Aorta (tissue), 5 donors: ENCODE measurements at places on chromosomes 4 and X. TPM values are rescaled to one million over a fixed set of nuclear protein-coding genes. Genes with fewer than 3 reads are reported as not detected.

AGTR2 gene
- total RNA-seq = not detected

TREX2 gene
- 4.5 TPM for total RNA-seq

DNA sequence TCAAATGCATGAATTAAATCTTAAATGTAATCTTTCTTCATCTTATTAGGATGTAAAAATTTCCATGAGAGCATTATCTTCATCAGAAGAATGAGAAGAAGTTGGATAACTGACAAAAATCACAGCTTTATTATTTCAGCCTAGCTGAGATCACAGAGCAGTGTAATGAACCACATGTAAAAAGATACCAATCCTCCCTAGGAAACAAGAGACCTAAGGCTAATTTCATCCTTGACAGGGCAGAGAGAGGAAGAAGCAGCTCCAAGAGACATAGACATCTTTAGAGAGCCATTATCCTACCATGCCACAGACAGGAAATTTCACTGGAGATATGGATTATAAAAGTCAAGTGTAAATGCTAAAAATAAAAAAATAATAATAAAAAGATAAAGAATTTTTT is 40.9 kb upstream of the IL15 start:
- no peaks in the 10 kb centered on the region for H3K4me1 ChIP-seq
- H3K27me3 ChIP-seq = no peaks in the 10 kb centered on the region
- H3K27ac ChIP-seq = no peak overlapping the region
- H3K36me3 ChIP-seq = no peaks in the 10 kb centered on the region
- H3K4me3 ChIP-seq = no peak overlapping the region

- H3K36me3 ChIP-seq = no peaks in the 10 kb centered on the region
- H3K4me3 ChIP-seq = no peak overlapping the region
- DNase-seq = no peak
- H3K27me3 ChIP-seq = no peaks in the 10 kb centered on the region
- no peak overlapping the region for H3K27ac ChIP-seq
These were observed 11.1 kb upstream of the MAB21L2 start for GRCh38 chr4:150570862-150571261.

TRIM61 gene
- total RNA-seq = 0.94 TPM

DNA sequence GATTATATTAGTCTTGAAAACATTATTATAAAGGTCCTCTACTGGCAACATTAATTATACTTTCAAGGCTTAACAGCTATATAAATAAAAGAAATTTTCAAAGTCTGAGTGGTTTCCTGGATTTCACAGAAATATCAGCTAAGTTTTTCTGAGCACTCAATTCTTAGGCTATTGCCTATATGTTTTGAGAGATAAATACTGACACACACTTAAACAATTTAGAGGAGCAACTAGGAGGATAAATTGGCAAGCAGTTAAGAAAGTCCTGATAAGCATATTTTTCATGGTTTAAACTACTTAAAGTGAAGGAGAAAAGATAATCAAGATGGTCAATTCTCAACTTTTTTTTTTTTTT is 2.7 kb upstream of the MGARP start:
- DNase-seq = no peak
- H3K27me3 ChIP-seq = no peaks in the 10 kb centered on the region
- no peak overlapping the region for H3K4me3 ChIP-seq
- H3K27ac ChIP-seq = no peak overlapping the region

MAGEB2 gene
- total RNA-seq = not detected

CENPVL2 gene
- not detected for total RNA-seq

DNA sequence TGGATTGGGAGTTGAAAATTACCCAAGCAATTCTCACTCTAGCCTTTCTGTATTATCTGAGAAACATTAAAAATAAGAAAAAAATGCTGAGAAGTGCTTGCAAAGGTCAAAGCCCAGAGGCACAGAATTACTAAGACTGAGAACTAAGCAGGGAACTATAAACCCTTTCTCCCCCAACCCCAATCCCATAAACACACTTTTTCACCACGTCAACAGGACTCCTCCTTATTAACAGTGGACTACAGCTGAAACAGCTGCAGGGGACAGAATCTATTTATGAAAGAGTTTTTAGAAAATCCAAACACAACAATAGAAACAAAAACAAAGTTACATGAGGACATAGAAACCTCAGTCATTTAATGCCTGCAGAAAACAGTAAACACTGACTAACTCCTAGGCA is 984.1 kb downstream of the TRAM1L1 start:
- H3K27ac ChIP-seq = no peak overlapping the region
- no peaks in the 10 kb centered on the region for H3K4me1 ChIP-seq
- no peak overlapping the region for H3K4me3 ChIP-seq
- no peaks in the 10 kb centered on the region for H3K36me3 ChIP-seq
- no peak for DNase-seq

GLRA3 gene
- not detected for total RNA-seq

GRCh38 chr4:2595952-2596552 is 59.6 kb downstream of the FAM193A start:
- H3K36me3 ChIP-seq = no peaks in the 10 kb centered on the region
- H3K27ac ChIP-seq = no peak overlapping the region
- peaks cover 4% of the 10 kb centered on the region for H3K4me1 ChIP-seq
- no peak for DNase-seq
- no peaks in the 10 kb centered on the region for H3K27me3 ChIP-seq

DNA sequence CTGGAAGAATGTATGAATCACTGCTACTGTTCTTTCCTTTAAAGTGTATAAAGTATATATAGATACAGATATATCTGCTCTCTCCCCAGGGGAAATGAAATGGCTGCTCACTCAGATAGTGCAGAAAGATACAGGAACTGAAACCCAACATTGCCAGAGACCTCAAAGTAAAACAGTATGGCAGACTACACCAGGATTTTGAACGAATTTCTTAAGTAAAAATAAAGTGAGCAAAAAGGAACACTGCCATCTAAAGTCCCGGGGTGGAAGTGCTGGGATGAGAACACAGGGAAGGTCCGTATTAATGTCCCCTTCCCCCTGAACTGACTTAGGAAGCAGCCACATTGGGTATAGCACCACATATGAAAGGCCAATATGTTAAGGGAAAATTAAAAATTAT is 93.4 kb downstream of the TMA16 start:
- H3K4me3 ChIP-seq = no peak overlapping the region
- H3K27ac ChIP-seq = no peak overlapping the region
- H3K27me3 ChIP-seq = no peaks in the 10 kb centered on the region
- no peak for DNase-seq

DNA sequence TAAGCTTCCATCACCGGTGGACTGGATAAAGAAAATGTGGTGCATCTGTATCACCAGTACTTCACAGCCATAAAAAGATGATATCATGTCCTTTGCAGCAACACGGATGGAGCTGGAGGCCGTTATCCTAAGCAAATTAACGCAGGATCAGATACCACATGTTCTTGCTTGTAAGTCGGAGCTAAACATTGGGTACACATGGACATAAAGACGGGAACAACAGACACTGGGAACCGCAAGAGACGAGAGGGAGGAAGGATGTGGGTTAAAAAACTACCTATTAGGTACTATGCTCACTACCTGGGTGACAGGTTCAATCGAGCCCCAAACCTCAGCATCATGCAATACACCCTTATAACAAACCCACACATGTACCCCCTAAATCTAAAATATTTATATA is 16.3 kb upstream of the IDS start:
- no peaks in the 10 kb centered on the region for H3K4me1 ChIP-seq
- H3K36me3 ChIP-seq = no peaks in the 10 kb centered on the region
- H3K27ac ChIP-seq = no peak overlapping the region
- H3K27me3 ChIP-seq = no peaks in the 10 kb centered on the region
- DNase-seq = no peak

GRCh38 chr4:23614284-23614892 is 275.5 kb downstream of the PPARGC1A start:
- no peak overlapping the region for H3K27ac ChIP-seq
- H3K4me1 ChIP-seq = no peaks in the 10 kb centered on the region
- DNase-seq = no peak
- no peaks in the 10 kb centered on the region for H3K27me3 ChIP-seq

DNA sequence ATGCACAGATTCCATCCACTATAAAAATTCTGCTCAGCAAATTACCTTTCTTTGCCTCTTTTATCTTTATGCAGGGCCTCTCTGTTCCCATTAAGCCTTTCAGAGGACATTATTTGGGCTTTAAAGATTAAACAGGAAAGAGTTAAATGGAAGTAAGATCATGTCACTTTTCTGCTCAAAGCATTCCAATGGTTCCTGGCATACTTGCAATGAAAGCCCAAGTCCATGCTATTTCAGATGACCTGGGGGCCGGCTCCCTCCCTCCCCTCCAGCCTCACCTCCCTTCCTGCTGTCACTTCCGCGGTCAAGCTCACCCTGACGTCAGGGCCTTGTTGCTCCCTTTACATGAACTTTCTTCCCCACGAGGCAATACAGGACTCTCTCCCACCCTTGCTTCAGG is 125.5 kb downstream of the C4orf51 start:
- no peak overlapping the region for H3K27ac ChIP-seq
- H3K27me3 ChIP-seq = no peaks in the 10 kb centered on the region
- DNase-seq = no peak
- H3K4me3 ChIP-seq = no peak overlapping the region
- no peaks in the 10 kb centered on the region for H3K4me1 ChIP-seq

DNA sequence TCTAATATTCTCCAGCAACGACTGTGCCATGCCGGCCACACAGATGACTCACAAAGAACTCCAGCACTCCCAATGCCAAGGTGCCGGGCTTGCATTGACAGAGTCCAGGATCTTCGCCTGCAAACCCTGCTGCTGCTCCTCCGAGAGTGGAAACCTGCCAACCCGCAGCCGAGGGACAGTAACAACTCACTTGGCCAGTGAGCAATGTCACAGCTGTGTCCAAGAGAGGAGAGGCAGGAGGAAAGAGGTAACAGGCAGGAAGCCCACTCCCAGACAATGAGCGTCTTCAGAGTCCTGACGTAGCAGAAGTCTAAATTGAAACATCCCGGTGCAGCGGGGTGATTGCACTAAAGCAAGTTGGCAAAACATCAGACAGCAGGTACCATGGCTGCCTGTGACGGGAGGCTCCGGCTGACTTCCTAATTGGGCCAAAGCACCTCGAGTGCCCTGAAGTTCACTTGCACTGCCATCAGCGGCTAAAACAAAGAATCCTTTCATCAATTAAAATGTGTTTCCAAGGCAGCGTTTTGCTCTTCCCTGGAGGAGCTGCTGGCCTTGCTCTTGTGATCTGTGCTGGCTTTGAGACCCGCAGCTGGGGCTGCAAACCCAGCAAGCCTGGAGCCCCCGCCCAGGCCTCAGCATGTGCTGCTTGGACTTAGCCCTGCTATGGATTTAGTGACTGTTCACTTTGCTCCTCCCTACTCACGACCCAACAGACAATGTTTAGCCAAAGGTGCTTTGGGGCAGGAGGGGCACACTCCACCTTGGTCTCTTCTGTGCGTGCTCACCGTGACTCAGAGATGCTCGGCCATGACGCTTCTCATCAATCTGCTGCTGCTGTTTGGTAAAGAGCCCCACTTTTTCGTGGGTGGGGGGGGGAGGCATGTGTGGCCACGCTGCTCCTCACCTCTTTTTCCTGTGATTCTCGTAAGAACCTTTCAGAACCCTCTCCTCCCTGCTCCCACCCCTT is 36.5 kb downstream of the DCTD start:
- H3K27me3 ChIP-seq = no peaks in the 10 kb centered on the region
- H3K4me3 ChIP-seq = no peak overlapping the region
- no peak overlapping the region for H3K27ac ChIP-seq
- DNase-seq = no peak

DNA sequence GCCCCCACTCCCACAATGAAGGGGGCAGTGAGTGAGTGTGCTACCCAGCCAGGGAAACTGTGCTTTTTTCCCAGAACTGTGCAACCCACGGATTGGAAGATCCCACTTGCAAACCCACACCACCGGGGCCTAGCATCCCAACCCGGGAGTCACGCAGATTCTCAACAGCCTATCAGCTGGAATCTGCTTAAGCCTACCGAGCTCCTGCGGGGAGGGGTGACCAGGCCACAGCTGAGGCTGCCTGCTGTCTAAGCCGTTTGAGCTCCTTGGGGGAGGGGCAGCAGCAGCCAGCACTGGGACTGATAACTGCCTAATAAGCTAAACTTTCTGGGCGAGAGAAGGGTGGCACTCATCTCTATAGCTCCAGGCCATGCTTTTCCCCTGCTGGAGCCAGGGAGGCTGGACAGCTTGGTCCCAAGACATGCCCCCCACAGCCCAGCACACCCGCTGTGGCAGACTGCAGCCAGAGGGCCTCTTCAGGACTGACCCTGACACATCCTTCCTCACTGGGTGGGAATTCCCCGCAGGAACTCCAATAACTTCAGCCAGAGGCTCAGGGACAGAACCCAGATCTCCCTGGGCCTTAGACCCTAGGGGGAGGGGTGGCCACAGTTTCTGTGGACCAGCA is 161.3 kb upstream of the MAGEB18 start:
- H3K4me1 ChIP-seq = no peaks in the 10 kb centered on the region
- no peaks in the 10 kb centered on the region for H3K36me3 ChIP-seq
- no peak overlapping the region for H3K27ac ChIP-seq
- H3K4me3 ChIP-seq = no peak overlapping the region
- no peak for DNase-seq

PRR32 gene
- not detected for total RNA-seq

ATP2B3 gene
- total RNA-seq = 0.19 TPM

- H3K27ac ChIP-seq = no peak overlapping the region
- H3K4me1 ChIP-seq = no peaks in the 10 kb centered on the region
- H3K36me3 ChIP-seq = no peaks in the 10 kb centered on the region
- no peaks in the 10 kb centered on the region for H3K27me3 ChIP-seq
These were observed 52.1 kb upstream of the RASGEF1B start for GRCh38 chr4:81523672-81524327.

NHSL2 gene
- 28.8 TPM for total RNA-seq

- H3K27me3 ChIP-seq = no peaks in the 10 kb centered on the region
- peak overlapping the region; percentile 87 for H3K27ac ChIP-seq
- DNase-seq = peak; percentile 75
- H3K36me3 ChIP-seq = no peaks in the 10 kb centered on the region
These were observed 3.1 kb downstream of the MID1IP1 start for GRCh38 chrX:38804432-38804681.

DNA sequence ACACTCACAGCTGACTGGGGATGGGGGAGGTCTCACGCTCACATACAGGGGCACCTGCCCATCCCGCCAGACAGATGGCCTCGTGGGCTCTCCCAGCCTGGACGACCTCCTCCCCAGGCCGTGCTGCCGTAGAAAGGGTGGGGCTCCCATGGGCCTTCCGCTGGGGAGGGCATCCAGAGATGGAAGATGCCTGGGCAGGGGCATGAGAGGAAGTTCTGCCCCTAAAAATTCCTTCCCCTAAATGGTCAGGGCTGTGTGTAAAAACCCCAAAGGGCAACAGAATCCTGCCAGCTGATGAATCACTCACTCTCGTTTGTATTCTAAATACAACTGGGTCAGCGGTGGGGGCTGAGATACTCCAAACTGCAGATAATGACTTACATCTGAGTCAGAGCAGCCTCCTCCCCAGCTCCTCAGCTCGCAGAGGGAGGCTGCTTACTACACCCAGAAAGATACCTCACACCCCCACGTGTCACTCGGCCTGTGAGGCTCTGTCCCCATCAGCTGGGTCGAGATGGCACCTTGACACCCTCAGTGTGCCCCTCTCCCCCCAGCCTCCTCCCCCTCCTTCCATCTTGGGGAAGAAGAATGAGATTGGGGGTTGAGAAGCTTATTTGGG is 10.1 kb downstream of the WDR1 start:
- H3K36me3 ChIP-seq = peaks cover 4% of the 10 kb centered on the region
- H3K27me3 ChIP-seq = no peaks in the 10 kb centered on the region
- peak; percentile 90 for DNase-seq
- H3K27ac ChIP-seq = peak overlapping the region; percentile 74
- no peak overlapping the region for H3K4me3 ChIP-seq
- peaks cover 22% of the 10 kb centered on the region for H3K4me1 ChIP-seq

- H3K4me3 ChIP-seq = no peak overlapping the region
- H3K27me3 ChIP-seq = no peaks in the 10 kb centered on the region
- H3K27ac ChIP-seq = no peak overlapping the region
- no peaks in the 10 kb centered on the region for H3K4me1 ChIP-seq
These were observed 37.2 kb upstream of the SPANXC start for GRCh38 chrX:141279476-141279875.
